ENCODE measurements at places on chromosomes 5 and 9.

GRCh38 chr5:89270901-89271300 lies 387.9 kb upstream of the MEF2C start:
- DNase-seq: no peak

DNA sequence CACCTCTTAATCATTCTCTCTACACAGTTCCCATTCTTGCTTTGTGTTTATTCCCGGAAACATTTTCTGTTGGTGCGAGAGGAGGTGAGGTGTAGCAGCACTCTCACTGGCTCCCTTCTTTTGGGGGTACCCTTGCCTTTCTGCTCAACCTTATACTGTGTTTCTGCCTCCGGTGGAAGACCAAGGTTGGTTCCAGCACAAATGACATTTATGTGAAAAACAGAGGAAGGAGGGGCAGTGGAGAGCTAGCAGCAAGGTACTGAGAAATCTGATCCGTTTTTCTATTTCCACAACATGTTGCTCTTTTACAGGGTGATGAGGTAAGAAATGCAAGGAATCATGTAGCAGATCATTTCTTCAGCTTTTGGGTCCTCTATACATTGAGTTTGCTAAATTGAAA lies 648.0 kb upstream of the DMAC1 start:
- no peak for DNase-seq

DNA sequence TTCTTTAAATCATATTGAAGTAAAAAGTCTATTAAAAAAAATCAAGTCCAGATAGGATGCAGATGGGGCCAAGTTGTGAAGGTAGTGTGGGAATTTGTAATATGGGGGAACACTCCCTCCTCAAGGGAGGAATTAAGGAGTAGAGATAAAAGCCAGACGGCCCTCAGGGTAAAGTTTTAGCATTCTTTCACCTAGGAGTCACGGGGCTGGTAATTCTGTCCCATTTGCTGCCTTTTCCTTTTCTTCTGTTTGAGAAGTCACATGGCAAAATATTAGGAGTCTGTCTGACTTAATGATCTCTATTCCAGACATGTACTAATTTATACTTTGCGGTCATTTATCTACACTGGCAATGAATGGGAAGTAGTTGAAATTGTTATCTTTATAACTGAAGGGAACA lies 61.9 kb downstream of the SNX24 start:
- no peak for DNase-seq

GRCh38 chr5:100726116-100726515 lies 177.0 kb downstream of the ST8SIA4 start:
- no peak for DNase-seq

DNA sequence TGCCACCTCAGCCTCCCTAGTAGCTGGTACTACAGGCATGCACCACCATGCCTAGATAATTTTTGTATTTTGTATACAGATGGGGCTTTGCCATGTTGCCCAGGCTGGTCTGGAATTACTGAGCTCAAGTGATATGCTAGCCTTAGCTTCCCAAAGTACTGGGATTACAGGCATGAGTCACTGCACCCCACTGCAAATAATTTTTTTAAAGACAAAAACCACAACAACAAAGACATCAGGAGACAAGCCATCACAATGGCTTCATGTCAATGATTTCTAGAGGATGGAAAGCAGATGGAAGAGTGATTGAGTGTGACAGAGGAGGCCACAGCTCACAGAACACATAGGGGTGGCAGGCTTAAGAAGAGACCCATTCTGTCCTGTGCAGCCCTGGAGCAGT lies 97.9 kb upstream of the PCSK1 start:
- DNase-seq: no peak

DNA sequence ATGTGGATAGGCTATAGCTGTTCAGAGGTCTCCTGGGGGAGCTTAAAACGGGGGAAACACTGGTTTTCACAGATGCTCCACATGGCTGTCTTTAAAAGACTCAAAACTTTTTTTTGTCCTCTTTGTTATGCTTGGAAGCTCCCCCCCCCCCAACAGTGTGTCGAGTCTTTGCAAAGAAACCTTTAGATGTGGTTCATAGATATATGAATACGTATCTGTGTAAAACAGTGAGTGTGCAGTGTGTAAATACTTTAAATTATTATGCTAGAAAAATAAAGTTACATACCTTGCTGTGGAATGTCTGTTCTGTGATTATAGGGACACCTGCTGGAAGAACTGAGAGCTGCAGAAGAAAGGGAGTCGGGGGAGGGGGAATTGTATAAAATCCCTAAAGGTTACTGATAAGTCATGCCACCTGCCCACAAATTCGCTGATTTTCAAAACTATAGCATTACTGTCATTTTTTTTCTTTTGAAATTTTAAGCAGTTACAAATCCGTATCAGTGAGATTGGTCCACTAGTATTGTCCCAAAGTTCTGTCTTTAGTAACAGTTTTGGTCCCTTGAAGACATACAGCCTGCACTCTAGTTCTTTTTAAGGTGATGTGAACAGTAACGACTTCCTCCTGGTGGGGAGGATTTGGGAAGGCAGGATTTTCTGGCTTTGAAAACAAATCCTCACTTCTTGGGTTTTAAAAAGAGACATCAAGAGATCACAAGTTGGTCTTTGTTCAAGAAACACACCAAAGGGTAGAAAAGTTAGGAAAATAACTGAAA lies 22.9 kb downstream of the RGMB start:
- DNase-seq: no peak

DNA sequence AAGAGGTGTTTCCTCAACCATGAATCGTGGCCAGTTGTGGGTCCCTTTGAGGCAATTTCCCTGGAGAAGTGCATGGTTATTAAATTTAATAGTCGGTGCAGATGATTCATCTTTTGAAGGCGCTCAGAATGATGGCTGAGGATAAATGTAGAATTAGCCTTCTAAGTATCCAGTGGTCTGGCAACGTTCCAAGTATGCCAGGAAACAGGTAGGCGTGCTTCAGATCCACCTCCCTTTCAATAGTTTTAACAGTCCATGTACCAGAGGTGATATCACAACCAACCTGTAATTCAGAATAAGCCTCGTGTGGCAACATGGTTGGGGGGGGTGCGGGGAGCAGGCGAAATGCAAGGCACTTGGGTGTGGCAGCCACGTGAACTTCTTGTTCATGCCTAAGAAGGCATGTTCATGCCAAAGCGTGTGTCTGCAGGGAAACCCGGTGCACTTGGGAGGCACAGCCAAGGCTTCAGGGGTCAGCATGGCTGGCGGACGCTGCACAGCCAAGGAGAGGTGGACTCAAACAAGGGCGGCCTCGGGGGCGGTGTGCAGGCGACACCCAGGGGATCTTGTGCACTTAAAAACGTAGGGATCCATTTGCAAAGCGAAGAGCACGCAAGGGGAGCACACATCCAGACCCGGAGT lies 5.2 kb upstream of the NKD2 start:
- DNase-seq: no peak

DNA sequence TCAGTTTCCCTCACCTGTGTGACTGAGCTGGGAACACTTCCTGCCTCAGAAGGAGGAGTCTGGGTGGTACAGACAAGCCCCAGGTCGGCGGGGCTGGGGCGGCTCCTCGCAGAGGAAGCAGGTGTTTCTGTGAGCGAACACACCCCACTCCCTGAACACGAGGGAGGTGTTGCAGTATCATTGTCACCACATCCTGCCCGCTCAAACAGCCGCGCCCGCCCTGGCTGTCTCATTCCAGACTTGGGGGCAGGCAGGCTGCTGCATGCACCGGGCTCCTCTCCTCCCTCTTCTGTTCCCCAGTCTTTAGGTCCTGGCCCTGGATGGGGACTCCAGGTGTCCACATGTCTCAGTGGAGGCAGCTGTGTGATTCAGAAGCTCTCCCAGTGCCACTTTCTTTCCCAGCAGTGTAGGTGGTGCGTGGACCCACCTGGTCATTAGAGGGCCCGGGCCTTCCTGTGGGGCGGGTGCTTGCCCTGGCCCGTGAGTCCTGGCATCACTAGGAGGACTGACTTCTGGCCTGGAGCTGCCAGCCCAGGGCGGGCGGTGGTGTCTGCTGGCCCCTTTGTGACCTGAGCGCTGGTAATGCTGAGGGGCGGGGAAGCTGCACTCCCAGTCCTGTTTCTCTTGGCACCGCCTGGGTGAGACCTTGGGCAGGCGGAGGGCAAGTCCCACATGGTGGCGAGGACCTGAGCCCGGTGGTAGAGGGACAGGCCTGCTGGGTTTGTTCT lies 18.3 kb upstream of the PHYHD1 start:
- DNase-seq: peak; percentile 79

DNA sequence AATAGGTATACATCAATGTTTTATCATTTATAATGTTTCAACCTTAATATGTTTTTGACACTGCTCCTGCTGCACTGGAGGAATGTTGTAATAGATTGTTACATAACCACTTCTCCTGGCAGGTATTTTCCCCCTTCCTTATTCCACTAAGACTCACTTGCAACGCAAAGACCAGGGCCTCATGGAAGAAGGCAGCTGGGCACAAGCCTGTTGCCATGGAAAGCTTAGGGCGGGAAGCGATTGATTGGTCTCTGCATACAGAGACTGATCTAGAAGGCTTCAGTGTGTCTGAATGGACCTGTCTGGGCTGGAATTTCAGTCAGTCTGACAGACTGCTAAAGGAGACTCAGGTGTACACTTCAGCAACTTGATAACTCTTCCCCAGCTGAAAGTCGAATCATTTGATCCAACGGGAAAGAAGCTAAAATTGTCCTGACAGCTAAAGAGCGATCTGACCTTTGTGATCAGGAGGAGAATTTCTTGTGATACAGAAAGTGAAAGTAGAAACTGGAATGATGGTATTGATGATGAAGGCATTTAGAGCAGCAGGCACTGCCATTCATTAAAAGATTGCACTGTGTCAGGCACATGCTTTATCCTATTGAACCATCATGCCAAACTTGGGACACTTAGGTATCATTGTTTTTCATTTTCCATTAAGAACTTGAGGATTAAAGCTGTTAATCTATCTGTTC lies 65.1 kb downstream of the GRIA1 start:
- DNase-seq: no peak

- DNase-seq: no peak
These were observed 250.5 kb downstream of the KCNN2 start for GRCh38 chr5:114612406-114612805.

- no peak for DNase-seq
These were observed 150.8 kb downstream of the MEF2C start for GRCh38 chr5:88732181-88732633.

DNA sequence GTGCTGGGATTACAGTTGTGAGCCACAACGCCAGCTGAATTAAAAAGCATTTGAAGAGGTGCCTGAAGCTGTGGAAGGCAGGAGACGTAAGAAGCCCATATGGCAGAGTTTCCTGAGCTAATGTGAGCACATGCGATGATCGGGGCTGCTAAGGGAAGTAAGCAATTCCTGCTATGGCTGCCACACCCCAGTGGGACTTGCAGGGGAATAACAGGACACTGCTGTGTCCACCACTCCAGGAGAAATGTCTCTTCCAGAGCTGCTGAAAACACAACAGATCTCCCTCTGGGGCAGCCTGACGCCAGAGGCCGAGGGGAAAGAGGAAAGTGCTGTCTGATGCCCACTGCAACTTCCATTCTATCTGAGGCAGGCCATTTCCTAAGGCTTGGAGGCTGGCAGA lies 46.2 kb upstream of the ANKRD55 start:
- DNase-seq: no peak

GRCh38 chr5:2207109-2207399 lies 324.3 kb upstream of the IRX4 start:
- DNase-seq: no peak

- DNase-seq: no peak
These were observed 57.9 kb downstream of the ARHGAP26 start for GRCh38 chr5:142827934-142828576.

GRCh38 chr5:151239237-151239861 lies 13.6 kb upstream of the GM2A start:
- DNase-seq: peak; percentile 45

DNA sequence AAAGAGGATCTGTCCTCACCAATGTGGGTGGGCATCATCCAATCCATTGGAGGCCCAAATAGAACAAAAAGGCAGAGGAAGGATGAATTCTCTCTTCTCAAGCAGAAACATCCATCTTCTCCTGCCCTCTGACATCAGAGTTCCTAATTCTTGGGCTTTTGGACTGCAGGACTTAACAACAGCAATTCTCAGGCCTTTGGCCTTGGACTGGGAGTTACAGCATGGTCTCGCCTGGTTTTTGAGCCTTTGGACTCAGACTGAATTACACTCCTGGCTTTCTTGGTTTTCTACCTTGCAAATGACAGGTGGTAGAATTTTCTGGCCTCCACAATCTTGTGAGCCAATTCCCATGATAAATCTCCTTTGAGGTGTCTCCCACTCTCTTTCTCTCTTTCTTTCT lies 60.5 kb upstream of the CD180 start:
- no peak for DNase-seq

- DNase-seq: no peak
These were observed 21.6 kb upstream of the PIP5K1B start for GRCh38 chr9:68683433-68683832.

DNA sequence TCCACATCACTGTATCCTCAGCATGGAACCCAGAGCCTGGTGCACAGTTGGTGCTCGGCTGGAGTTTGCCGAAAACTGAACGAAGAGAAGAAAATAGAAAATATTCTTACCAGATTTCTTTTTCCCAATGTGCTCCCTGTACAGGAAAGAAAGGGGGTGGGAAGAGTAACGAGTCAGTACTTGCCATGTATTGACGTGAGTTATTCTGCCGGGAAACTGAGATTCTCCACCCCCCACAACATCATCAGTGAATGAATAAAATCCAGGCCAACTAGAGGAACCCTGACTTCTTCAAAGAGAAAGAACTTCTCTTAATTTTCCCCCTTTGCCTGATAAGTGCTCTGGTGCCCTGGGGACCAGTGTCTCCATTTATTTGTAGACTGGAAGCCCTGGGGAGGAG lies 80.6 kb downstream of the SH3PXD2B start:
- DNase-seq: no peak

GRCh38 chr9:124190761-124191160 lies 67.0 kb upstream of the NEK6 start:
- DNase-seq: no peak

DNA sequence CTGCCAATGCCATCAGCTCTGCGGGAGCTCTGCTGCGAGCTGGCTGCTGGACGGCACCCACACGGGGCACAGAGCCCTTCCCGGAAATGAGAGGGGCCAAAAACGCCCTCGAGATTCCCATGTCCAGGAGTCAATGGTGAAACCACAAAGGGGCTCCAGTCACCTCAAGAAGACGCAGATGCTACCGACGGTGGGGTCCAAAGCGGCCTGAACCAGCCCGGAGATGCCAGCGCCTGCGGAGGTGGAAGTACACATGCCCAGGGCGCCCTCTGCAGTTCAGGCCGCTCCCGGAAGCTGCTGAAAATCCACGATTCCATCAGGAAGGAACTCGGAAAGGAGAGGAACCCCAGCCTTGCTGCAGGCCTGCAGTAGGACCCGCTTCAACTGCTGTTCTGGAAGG lies 82.4 kb upstream of the SELENOP start:
- no peak for DNase-seq

- DNase-seq: no peak
These were observed 353.9 kb upstream of the PAPPA start for GRCh38 chr9:115799734-115800133.

DNA sequence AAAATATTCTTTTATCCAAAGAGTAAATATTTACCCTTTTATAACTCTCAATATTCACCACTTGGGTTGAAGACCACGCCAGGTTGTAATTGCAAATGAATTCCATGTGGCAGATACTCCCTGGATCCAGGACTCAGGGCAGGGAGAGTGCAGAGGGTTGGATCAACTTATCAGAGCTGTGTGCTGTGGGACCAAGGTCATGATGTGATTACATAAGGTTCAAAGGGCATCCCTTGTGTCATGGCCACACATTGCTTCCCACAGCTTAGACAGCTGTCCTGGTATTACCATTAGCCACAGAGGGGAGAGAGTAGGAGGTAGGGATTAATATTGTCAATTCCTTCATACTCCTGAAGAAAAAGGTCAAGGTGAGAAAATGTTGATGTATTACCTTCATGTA lies 133.9 kb downstream of the JAKMIP2 start:
- DNase-seq: no peak
